ENCODE measurements at places on chromosomes 1 and 21.
A peak's percentile ranks its signal among the peaks of the same experiment; 100 is the strongest.

DNA sequence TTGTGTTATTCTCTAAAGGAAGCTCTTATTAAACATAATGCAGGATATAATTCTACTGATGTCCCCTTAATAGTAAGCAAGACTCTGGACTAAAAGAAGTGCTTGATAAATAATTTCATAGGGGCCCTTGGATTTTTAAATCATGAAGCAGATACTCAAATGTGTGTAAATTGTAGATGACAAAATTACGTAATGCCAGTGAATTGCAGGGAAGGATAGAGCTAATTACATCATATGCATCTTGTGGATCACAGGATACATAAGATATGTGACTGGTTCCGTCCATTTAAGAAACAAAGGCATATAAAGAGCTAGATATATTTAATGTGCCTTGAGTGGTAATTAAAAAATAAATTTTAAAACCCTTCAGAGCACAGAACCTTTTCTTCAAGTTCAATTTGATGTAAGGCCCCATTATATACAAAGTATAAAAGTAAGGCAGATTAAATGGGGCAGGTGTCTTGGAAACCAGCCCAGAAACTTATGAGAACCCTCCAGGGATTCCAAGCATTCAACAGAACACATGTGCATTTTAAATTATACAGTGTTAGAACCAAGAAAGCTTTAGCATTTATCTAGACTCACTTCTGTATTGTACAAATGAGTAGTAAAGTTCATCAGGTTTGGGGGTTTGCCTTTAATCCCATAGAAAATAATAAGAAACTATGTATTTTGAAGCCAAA, 190.4 kb downstream of the NCAM2 start:
- peak; percentile 65 for DNase-seq

DNA sequence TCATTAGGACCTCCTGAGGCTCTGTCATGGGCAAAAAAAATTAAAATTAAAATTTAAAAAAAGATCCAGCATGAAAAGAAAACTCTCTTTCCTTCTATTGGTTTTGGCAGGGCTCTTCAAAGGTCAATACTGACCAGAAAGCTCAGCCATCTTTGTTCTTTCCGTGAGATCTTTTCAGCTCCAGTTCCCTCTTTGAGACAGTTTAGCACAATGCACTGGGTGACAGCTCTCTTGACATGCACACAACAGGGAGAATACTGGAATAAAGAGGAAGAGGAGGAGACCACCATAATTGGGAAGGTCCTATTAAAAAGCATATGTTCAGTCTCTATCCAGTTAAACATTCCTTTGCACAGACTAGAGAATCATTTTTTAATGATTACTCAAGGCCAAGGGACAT, 6.3 kb downstream of the LIX1L start:
- DNase-seq: no peak

DNA sequence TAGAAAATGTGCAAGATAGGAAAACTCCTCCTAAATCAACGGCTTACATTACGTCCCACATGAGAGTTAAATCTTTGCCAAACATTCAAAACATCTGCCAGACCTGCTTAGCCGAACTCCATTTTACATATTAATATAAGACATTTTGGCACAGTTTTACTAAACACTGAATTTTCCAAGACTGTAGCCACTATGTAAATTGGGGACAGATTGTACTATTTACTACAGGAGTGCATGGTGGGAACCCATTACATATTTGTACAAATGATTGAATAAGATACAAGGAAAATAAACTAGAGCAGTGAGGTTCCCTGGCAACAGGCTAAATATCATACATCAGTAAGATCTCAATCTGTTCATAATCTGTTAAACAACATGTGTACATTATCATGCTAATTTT, 1234.4 kb downstream of the KCNT2 start:
- peak; percentile 87 for DNase-seq

- no peak for DNase-seq
Measured at GRCh38 chr1:81114191-81114590, 686.5 kb upstream of the ADGRL2 start.

DNA sequence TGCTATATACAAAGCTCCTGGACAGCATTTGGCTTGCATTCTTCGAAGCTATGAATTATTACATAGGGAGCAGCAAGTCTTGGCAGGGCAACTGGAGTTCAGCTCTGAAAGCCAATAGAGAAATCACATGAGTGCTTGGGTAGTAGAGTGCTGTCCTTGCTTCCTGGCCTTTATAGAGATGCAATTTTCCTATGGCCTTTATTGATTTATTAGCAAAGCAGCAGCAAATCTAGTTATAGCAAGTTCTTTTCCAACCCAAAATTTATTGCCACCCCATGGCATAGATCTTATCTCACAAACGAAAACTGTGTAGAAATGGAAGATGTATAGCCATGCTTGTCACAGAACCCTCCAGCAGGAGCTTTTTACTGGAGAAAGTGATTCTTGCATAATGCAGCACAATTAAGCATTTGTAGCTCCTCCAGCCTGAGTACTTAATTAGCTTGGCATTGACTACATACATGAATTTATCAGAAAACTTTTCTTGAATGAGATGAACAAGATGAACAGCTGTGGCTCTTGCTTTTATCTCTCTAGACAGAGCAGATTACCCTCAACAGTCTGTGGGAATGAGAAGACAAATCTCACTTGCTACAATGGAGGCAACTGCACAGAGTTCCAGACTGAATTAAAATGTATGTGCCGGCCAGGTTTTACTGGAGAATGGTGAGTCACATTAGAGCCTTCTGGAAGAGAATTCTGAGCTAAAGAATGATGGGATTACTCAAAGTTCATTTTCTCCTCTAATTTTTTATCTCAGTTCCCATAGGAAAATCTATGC, 170.1 kb downstream of the CRB1 start:
- DNase-seq: peak; percentile 82

DNA sequence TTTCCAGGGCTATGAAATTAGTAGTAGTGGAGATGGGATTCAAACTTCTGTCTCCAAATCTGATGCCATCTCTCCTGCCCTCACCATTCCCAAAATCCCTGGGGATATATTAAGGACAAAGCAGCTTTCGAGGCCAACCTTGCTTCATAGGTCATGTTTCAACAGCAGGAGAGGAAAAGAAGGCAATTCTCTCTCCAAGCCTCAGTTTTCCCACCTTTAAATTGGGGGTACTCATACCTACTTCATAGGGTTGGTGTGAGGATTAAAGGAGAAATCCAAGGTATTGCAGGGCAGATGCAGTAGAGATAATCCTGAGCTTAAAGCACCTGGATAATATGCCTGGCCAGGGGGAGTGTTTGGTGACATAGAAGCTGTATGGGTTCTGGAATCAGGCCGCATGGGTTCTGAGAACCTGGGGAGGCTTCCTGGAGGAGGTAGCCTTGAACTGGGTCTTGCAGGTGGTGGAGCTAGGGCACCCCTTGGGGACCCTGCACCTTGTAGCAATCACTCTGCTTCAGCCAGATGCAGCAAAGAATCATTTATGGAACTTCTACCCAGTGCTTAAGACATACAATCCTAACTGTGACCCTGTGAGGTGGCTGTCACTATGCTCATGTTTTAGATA, 10.7 kb upstream of the IFFO2 start:
- DNase-seq: no peak

DNA sequence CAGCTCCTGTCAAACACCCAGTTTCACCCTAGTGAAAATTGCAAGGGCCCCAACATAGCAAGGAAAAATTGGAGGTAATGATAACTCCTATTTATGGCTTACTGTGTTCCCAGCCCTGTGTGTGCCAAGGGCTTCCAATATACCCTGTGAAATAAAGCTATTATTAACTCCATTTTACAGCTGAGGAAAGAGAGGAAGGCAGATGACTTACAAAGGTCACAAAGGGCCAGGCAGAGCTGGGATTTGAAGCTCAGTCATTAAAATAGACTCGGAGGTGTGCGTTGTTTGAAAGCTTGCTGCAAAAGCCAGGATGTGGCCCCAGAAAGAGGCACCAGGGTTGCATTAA, 20.2 kb upstream of the SDC3 start:
- DNase-seq: no peak

DNA sequence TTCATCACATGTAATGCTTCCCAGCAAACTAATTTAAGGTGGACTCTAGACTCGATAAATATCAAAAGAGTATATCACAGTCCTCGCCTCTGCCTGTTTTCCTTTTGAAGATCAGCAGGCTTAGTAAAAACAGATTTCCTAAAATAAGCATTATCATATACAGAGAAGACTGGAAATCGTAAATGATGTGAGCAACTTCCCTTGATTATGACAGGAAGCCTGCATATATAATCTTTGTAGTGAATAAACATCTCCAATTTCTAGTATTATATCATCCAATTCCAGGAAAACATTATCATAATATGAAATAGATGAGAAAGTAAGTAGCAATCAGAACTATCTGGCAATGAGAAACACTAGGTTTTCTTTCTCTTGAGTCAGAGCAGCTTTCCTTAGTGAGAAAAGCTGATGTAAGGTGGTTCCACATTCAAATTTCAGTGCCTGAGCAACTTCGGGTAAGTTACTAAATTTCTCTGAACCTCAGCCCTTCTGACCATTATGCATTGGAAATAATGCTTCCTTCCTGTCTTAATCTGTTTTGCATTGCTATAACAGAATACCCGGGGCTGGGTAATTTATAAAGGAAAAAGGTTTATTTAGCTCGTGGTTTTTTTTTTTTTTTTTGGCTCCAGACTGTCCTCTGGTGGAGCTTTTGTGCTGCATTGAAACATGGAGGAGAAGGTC, 12.6 kb upstream of the POU2F1 start:
- no peak for DNase-seq

DNA sequence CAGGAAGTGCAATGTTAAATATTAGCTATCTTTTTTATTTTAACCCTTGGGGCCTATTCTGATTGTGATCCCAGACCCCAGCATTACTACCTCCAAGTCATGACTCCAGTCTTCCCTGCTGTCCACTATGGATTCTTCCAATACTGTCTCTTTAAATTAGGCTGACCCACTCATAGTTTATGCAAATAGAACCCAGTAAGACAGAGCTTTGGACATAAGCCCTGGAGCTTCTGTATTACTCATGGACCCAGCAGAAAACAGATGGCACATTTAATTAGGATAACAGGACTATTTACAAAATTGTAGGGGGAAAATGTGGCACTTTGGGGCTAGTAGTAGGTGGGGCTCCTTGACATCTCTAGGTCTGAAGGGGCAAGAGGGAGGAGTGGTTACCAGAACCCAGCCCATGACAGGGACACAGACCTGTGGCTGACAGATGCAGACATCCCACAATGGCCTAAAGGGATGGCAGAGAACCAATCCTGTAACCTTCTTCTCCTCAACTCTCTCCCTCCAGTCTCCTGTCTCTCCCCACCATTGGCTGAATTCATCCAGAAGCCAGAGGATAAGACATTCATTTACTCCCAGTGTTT, 233.5 kb downstream of the OMA1 start:
- peak; percentile 25 for DNase-seq

- DNase-seq: no peak
Measured at GRCh38 chr1:206721454-206721853, 36.7 kb downstream of the MAPKAPK2 start.

DNA sequence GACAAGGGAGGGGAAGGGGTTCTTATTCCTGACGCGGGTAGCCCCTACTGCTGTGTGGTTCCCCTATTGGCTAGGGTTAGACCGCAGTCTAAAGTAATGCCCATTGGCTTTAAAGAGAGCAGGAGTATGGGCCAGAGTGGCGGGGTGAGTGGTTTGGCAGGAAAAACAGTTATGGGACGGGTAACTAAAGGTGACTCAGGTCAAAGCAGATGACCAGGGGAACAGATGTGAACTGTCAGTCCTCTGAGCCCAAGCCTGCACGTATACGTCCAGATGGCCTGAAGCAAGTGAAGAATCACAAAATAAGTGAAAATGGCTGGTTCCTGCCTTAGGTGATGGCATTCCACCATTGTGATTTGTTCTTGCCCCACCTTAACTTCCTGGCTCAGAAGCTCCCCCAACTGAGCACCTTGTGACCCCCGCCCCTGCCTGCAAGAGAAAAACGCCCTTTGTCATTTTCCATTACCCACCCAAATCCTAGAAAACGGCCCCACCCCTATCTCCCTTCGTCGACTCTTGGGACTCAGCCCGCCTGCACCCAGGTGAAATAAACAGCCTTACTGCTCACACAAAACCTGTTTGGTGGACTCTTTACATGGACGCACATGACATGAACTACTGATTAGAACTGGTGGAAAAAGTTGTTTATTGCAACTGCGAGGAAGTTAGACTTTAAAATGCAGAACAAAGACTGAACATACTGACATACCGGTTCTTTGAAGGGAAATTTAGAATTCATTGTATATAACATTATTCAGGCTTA, 758 bp upstream of the ATAD3B start:
- no peak for DNase-seq

DNA sequence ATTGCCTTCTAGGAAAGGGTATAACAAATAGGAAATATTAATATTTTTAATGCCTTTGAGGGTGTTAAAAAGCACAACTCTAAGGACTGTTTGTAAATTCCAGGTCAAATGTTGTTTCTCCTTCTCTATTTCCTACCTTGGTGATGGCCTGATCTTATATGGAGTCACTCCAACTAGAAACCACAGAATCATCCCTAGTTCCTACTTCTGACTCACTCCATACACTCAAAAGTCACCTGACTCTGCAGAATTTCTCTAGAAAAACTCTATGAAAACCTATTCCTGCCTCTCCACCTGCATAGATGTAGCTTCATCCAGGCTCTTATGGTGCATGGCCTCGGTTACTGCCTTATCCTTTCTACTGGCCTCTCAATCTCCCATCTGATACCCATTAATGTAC, 14.5 kb downstream of the RGS4 start:
- no peak for DNase-seq

DNA sequence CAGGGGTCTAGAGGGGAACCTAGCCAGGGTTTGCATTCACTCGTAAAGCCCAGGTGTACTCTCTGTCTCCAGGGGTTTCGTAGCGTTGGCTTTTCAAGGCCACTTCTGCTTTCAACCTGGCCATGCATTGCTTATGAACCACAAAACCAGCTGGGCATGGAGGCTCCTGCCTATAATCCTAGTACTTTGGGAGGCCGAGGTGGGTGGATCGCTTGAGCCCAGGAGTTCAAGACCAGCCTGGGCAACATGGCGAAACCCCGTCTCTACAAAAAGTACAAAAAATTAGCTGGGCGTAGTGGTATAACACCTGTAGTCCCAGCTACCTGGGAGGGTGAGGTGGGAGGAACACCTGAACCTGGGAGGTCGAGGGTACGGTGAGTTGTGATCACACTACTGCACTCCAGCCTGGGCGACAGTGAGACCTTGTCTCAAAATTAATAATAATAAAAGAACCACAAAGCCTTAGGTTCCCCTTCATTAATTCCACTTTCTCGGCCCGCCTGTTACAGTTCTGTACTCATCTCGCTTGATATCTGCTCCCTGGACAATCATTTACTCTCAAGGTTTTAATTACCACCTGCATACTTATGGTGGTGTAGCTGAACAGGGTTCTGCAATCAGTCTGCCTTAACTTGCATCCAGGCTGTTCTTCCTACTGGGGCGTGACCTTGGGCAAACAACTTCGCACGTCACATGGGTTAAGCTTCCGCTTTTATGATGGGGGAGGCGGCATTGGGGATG, 6.1 kb downstream of the SLC16A4 start:
- no peak for DNase-seq

DNA sequence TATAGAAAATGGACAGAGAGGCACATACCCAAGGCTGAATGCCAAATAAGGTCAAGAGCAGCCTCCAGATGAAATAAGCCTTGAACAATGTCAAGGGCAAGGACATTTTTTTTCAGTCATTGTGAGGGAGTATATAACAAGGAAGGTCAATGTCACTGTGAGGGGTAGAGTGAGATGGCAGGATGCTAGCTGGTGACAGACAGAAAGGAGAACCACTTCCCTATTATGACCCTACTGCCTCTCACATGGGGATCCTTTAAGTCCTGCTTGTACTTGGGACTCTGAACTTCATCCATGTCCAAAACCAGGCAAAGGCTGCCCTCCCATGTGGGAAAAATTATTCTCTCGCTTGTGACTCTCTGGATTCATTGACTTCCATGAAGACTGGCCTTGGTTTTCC, 119.5 kb upstream of the COA6 start:
- DNase-seq: no peak
